ENCODE measurements at places on chromosomes 3 and 15.

GRCh38 chr15:51367322-51367976 is 26.0 kb downstream of the GLDN start:
- no peak for DNase-seq

GRCh38 chr15:86645925-86646500 is 566.3 kb downstream of the AGBL1 start:
- DNase-seq, result no peak

GRCh38 chr3:6739288-6739687 is 121.6 kb upstream of the GRM7 start:
- no peak for DNase-seq

GRCh38 chr3:138833899-138834595 is 681 bp downstream of the PIK3CB start:
- no peak for DNase-seq

DNA sequence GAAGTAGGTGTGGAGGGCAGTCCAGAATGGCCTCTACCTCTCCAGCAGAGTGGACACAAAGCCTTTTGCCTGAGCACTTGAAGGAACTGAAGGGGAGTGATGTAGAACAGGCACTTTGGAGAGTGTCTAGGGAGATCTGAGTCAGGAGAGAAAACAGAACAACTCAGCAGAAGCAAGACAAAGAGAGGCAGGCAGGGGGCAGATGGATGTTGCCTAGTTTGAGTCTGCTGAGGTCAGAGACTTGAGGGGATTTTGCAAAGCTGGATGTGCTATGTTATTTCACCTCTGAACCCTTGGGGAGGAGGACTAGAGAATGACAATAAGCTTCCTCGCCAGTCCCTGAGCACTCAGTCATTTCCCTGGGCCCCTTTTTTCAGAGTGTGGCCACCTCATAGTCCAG is 366.4 kb downstream of the EPHB1 start:
- no peak for DNase-seq

GRCh38 chr15:50979041-50979440 is 70.6 kb downstream of the AP4E1 start:
- DNase-seq, result no peak
